Activated T-helper 17 cell treated with anti-CD3 and anti-CD28 coated beads, Interleukin-2, amount 50 U/mL, for 72 hours (primary cell): ENCODE measurements at places on chromosomes 12 and 14.
A peak's percentile ranks its signal among the peaks of the same experiment; 100 is the strongest.

- ATAC-seq, result no peak
These were observed 84.4 kb upstream of the DHRS4 start for GRCh38 chr14:23869078-23869719.

DNA sequence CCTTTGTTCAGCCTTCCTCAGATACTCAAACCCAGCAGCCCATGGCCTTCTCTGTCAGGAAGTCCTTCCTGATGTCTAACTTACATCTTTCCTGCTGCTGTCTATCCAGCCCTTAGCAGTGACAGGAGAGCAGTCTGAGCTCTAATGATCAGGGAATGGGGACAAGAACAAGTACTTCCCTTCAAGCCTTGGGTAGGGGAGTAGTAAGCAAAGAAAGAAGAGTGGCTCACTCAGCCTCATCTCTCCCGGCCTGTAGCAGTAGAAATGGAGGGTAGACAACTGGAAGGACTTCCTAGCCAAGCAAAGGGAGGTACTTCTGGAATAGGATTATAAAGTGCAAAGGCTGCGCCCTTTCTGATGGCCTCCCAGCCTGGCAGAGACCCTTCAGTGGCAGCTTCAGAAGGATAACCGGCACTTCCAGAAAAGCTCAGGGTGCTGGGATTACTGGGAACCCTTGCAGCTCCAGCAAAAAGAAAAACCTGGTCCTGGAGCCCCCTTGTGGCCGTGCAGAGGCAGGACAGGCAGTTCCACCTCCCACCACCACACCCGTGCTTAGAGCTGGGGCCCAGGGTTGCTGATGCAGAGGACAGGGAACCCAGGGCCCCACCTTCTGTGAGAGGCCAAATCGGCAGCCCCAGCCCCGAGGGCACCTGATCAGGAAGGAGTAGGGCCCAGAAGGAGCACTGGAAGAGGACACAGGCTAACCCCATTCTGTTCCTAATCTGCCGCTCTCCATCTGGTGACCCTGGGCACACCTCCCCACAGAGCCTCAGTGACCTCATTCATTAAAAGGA lies 12.4 kb upstream of the SMUG1 start:
- H3K4me3 ChIP-seq, result no peak overlapping the region
- no peaks in the 10 kb centered on the region for H3K36me3 ChIP-seq
- no peaks in the 10 kb centered on the region for H3K4me1 ChIP-seq

- peaks cover 39% of the 10 kb centered on the region for H3K4me1 ChIP-seq
- peaks cover 67% of the 10 kb centered on the region for H3K36me3 ChIP-seq
- H3K27ac ChIP-seq, result peak overlapping the region; percentile 96
- no peaks in the 10 kb centered on the region for H3K27me3 ChIP-seq
- peak overlapping the region; percentile 93 for H3K4me3 ChIP-seq
These were observed 896 bp upstream of the CDKN1B start for GRCh38 chr12:12716151-12716792.

DNA sequence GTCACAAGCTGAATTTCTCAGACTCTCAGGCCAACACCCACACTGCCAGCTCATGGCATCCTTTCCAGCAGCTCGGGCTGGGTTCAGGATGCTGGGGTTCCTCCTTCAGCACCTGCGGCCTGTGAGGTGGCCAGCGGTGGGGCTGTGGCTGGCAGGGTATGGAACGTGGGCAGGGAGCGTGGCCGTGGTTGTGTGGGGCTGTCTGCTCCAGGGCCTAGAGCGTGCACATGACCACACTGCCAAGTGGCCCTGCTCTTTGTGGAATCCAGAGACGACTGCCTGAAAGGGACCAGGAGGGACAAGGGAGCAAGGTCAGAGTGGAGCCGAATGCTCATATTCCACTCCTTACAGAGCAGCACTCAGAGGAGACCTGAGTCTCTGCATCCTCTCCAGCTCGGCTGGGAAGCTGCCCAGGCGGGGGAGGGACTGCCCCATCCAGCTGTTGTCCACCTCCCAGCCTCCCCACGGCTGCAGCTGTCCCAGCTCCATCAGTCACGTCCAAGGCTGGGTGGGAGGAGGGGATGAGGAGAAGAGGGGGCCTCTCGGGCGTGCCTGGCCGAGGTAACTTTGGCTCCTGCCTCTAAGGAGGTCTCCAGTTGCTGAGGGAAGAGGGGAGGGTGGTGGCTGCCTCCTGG lies 71.3 kb downstream of the TSPAN9 start:
- no peaks in the 10 kb centered on the region for H3K4me1 ChIP-seq
- H3K27me3 ChIP-seq, result peaks cover 39% of the 10 kb centered on the region
- H3K4me3 ChIP-seq, result no peak overlapping the region
- H3K27ac ChIP-seq, result no peak overlapping the region
- H3K36me3 ChIP-seq, result no peaks in the 10 kb centered on the region
- no peak for ATAC-seq

- H3K4me1 ChIP-seq, result no peaks in the 10 kb centered on the region
- H3K4me3 ChIP-seq, result no peak overlapping the region
- ATAC-seq, result no peak
- H3K27me3 ChIP-seq, result peaks cover 14% of the 10 kb centered on the region
- H3K36me3 ChIP-seq, result no peaks in the 10 kb centered on the region
These were observed 106.4 kb upstream of the TBX5 start for GRCh38 chr12:114512351-114512750.

GRCh38 chr12:113946175-113946574 lies 19.9 kb downstream of the RBM19 start:
- no peaks in the 10 kb centered on the region for H3K27me3 ChIP-seq
- peaks cover 99% of the 10 kb centered on the region for H3K36me3 ChIP-seq
- H3K4me3 ChIP-seq, result no peak overlapping the region
- no peaks in the 10 kb centered on the region for H3K4me1 ChIP-seq

DNA sequence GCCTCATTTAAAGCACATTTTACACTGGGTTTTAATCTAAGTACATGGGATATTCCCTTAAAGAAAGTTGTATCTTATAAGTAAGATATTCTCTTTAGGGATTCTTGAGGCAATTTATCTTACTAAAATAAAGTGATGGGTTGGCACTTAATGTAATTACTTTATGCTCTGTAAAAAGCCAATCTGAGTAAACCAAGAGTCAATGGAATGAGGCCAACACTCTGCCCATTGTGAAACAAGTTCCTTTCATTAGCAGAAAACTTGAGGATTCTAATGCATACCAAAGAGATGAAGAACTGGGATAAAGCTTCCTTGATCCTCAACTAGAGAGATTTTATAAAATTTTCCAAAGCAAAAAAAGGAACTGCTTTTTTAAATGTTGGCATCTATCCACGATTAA lies 121.2 kb downstream of the METTL25 start:
- H3K36me3 ChIP-seq, result peaks cover 24% of the 10 kb centered on the region
- no peak for ATAC-seq
- no peaks in the 10 kb centered on the region for H3K4me1 ChIP-seq
- no peak overlapping the region for H3K27ac ChIP-seq

- peak overlapping the region; percentile 100 for H3K27ac ChIP-seq
- H3K4me3 ChIP-seq, result peak overlapping the region; percentile 99
- H3K4me1 ChIP-seq, result peaks cover 30% of the 10 kb centered on the region
- peaks cover 70% of the 10 kb centered on the region for H3K36me3 ChIP-seq
- no peaks in the 10 kb centered on the region for H3K27me3 ChIP-seq
These were observed 3.5 kb downstream of the ELK3 start for GRCh38 chr12:96197503-96198272.

DNA sequence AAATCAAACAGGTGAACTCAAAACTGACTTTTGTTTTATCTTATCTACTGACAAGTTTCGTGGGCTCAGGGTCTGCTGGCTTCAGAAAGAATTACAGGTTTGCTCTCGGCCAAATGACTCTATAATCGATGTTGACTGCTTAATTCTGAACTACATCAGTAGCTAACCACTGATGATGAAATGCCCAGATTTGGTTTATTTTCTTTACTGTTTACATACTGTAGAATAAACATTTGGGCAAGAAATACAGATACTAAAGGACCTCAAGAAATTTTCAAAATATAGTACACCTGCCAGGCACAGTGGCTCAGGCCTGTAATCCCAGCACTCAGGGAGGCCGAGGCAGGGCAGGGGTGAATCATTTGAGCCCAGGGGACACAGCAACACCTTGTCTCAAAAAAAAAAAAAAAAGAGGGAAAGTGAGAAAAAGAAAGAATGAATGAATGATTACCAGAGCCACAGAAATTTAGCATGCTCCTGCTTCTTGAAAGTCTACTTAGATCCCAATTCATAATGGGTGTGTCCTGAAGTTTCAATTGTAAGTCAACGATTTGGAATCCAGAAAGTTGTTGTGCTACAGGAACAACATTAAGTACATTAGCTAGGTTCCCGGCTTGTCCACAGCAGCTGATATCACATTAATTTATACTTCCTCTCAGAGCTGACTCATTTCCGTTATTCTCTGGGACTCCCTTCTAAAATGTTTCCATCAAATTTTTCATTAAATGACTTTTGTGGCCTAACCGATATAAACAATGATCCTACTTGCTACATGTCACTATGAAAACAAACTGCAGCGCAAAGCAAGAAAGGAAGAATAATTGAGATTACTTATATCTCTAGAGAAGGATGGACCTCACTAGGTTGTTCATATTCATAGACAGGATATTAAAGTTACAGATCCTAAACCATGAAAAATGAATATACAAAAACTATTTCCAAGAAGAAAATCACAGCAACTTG lies 134.3 kb downstream of the MED13L start:
- H3K27ac ChIP-seq, result peak overlapping the region; percentile 30
- no peaks in the 10 kb centered on the region for H3K36me3 ChIP-seq
- ATAC-seq, result peak; percentile 80
- no peaks in the 10 kb centered on the region for H3K27me3 ChIP-seq
- peaks cover 33% of the 10 kb centered on the region for H3K4me1 ChIP-seq

- H3K4me3 ChIP-seq, result no peak overlapping the region
- no peaks in the 10 kb centered on the region for H3K27me3 ChIP-seq
These were observed 18.4 kb upstream of the SAMD4A start for GRCh38 chr14:54548491-54548890.

- H3K27ac ChIP-seq, result no peak overlapping the region
- ATAC-seq, result peak; percentile 32
- H3K36me3 ChIP-seq, result no peaks in the 10 kb centered on the region
These were observed 275.0 kb upstream of the G2E3 start for GRCh38 chr14:30283822-30284446.

- H3K4me3 ChIP-seq, result no peak overlapping the region
- no peak overlapping the region for H3K27ac ChIP-seq
These were observed 10.1 kb downstream of the A2ML1 start for GRCh38 chr12:8832500-8832899.

DNA sequence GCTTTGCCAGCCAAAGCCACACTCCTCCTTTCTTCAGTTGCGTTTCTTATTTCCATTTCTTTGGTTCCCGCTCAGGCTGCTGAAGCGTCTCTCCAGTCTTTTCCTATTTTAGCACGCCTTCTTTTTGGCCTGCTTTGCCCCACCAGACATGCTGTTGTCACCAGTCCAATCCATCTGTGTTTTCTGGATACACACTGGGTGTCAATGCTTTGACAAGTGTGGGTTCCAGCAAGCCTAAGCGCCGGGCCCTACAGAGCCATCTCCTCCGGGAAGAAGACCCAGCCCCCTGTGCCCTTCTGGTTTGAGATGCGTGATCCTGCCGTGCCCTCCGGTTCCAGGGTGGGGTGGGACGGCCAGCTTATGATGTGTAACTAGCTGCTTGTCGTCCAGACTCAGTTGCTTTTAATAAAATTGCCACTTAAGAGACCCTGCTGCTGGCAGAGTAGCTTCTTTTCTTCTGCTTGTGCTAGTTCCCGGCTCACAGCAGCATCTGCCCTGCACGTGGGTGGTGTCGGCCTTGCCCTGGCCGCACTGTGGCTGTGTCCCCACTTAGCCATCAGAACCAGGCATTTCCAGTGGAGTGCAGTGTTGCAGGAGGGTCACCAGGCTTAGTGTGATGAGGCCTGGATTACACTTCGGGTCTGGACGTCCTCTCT lies 29.7 kb downstream of the EML1 start:
- peaks cover 13% of the 10 kb centered on the region for H3K4me1 ChIP-seq
- ATAC-seq, result no peak
- no peak overlapping the region for H3K27ac ChIP-seq
- no peaks in the 10 kb centered on the region for H3K36me3 ChIP-seq
- peaks cover 34% of the 10 kb centered on the region for H3K27me3 ChIP-seq

DNA sequence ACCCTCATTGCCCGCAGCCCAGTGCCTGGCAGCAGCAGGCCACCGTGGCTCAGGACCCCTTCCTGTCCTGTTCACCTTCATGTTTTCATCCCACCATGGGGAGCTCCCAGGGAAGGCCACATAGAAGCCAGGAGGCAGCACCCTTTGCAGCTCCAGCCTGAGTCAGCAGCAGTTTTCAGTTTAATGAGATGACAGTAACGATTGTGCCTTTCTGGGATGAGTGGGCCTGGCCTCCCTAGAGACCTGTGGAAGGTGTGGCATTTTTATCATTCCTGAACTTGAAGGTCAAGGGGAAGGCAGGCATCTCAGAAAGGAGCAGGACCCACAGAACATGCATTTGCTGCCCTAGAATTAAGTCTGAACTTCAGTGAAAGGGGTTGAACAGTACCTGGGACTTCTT lies 532.8 kb downstream of the FUT8 start:
- H3K4me3 ChIP-seq, result no peak overlapping the region
- no peak for ATAC-seq
- H3K4me1 ChIP-seq, result peaks cover 38% of the 10 kb centered on the region
- no peak overlapping the region for H3K27ac ChIP-seq

DNA sequence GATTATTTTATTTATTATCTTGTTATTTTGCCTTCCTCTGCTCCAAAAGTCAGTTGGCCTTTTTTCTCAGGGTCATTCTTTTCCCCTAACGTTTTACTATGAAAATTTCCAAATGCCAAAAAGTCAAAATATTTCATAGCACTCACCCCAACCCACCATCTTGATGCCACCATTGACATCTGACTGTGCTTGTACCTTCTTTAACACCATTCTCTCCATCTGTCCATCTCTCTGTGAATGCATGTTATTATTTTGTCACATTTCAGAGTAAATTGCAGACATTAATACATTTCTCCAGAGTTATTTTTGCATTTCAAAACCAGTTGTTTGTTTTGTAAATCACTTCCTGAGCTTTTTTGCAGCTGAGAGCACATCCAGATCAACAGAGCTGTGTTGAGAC lies 38.6 kb downstream of the FOXN4 start:
- no peak overlapping the region for H3K4me3 ChIP-seq
- no peak for ATAC-seq

GRCh38 chr12:125530876-125531275 lies 465.6 kb downstream of the AACS start:
- H3K27me3 ChIP-seq, result peaks cover 9% of the 10 kb centered on the region
- no peaks in the 10 kb centered on the region for H3K36me3 ChIP-seq
- no peaks in the 10 kb centered on the region for H3K4me1 ChIP-seq
- no peak overlapping the region for H3K27ac ChIP-seq
- H3K4me3 ChIP-seq, result no peak overlapping the region

DNA sequence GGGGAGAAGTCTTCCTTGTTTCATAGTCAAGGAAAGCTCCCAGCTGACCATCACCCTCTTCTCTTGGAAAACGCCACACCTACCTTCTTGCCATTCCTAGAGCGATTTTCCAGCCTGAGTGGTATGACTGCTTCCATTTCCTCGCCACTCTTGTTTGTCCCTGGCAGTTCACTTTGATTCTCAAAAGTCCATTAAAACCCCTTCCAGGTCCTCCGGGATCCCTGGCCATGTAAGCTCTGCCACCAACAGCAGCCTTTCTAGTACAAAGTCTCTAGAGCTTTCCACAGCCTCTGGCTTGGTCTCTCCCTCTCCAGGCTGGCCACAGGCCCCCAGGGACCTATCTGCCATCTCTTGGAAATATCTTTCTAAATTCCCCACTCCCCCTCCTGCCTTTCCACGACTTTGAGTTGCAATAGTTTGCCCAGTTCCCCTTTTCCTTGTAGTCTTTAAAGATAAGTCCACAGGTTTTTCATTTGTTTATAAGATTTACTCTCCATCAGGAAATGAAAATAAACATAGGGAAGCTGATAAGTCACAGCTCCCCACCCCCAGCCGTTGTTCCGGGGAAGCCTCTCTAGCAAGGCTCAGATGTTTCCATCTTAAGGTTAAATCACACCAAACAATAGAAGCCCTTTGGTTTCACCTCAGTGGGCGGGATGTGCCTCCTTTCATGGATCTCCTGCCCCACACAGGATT lies 42.9 kb upstream of the SINHCAF start:
- H3K4me3 ChIP-seq, result no peak overlapping the region
- no peak for ATAC-seq
- no peak overlapping the region for H3K27ac ChIP-seq
- no peaks in the 10 kb centered on the region for H3K36me3 ChIP-seq
